ENCODE measurements at places on chromosomes 3 and 15.

DNA sequence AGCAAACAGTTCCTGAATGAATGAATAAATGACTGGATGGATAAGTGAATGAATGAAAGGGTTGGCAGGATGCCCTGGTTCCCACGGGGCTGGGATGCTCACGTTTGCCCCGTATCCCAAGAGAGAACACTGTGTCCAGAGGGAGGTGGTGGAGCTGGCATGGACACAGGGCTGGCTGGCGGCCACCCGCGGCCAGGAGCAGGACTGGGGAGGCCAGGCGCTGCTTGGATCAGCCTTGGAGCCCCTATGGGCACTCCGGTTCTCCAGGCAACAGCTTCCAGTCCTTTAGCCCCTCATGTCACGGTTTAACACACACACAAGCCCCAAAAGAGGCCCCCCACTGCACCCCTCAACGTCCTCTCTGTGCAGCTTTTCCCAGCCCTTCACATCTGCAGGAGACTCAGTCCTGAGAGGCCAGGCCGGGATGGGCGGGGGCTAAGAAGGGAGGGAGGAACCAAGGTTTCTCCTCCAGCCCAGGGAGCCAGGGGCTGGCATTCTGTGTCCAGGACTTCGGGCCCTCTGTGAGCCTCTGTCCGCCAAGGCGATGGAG, 86.0 kb upstream of the ALDH1L1 start:
- no peak for DNase-seq

GRCh38 chr3:9248522-9249271, 749 bp downstream of the SRGAP3 start:
- no peak for DNase-seq

DNA sequence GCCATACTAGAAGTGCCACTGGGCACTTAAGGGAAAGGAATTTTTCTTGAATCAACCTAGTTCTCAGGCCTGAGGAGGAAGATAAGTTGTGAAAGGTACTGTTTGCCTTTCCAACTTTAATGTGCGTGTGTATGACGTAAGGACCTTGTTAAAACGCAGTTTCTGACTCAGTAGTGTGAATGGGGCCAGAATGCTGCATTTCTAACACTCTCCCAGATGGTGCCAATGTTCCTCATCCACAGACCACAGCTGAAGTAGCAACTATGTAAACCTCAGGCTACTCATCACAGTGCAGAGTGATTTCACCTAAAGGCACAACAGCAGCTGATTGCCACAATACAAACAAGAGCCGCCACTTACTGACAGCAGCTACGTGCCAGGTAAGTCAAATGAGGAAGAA, 103.6 kb downstream of the OTOL1 start:
- no peak for DNase-seq

- DNase-seq: no peak
These were observed 15.8 kb downstream of the EPHB1 start for GRCh38 chr3:134810850-134811249.

GRCh38 chr3:12833222-12834161, 7.9 kb downstream of the RPL32 start:
- no peak for DNase-seq

DNA sequence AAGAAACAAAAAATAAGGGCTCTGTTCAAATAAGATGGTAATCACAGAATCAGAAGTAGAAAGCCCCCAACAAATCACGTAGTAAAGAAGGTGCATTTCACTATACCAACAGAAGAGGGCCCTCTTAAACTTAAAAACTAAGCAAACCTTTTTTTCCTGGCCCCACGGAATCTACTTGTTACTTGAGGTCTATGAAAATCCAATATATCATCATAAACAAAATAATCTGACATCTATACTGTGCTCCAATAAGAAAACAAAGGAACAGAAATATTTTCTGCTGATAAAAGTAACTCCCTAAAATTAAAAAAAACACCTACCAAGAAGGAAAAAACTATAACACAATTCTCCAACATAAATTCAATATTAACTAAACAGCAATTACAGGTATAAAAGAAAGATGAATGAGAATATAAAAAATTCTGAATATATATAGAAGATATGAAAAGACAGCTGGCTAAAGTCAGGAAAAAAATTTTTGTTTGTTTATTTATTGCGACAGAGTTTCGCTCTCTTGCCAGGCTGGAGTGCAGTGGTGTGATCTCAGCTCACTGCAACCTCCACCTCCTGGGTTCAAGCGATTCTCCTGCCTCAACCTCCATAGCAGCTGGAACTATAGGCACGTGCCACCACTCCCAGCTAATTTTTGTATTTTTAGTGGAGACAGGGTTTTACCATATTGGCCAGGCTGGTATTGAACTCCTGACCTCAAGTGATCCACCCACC, 81.8 kb downstream of the CLASP2 start:
- DNase-seq: peak; percentile 40

GRCh38 chr3:88038566-88038965, 20.2 kb downstream of the CGGBP1 start:
- no peak for DNase-seq

DNA sequence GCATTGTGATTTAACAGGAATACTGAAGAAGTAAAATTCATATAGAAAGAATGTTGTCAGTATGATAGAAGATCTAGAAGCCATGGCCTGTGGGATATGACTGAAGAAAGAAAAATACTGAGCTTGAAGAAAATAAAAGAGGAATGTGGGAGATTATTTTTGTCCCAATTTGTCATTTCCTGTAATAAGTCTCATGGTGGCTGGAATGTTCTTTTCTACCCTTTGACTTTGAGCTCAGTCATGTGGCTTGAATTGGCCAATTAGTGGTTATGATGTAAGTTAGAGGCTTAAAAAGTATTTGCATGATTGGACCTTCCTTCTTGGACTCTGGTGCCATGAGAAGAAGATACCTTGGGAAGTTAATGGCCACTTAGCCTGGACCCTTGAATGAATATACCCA, 14.1 kb downstream of the APH1B start:
- no peak for DNase-seq

DNA sequence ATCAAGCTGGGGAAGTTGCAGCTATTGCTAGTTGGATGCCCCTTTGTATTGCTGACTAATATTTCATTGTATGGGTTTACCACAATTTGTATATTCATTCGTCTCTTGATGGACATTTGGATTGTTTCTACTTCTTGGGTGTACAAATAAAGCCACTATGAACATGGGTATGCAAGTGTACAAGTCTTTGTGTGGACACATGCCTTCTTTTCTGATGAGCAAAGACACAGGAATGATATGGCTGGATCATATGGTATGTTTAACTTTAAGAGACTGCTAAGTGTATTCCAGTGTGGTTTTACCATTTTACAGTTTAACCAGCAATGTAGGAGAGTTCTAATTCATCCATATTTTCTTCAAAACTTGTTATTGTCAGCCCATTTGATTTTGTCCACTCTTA, 32.2 kb downstream of the NECTIN3 start:
- no peak for DNase-seq

GRCh38 chr15:100525436-100525835, 3.3 kb downstream of the CERS3 start:
- DNase-seq: no peak

DNA sequence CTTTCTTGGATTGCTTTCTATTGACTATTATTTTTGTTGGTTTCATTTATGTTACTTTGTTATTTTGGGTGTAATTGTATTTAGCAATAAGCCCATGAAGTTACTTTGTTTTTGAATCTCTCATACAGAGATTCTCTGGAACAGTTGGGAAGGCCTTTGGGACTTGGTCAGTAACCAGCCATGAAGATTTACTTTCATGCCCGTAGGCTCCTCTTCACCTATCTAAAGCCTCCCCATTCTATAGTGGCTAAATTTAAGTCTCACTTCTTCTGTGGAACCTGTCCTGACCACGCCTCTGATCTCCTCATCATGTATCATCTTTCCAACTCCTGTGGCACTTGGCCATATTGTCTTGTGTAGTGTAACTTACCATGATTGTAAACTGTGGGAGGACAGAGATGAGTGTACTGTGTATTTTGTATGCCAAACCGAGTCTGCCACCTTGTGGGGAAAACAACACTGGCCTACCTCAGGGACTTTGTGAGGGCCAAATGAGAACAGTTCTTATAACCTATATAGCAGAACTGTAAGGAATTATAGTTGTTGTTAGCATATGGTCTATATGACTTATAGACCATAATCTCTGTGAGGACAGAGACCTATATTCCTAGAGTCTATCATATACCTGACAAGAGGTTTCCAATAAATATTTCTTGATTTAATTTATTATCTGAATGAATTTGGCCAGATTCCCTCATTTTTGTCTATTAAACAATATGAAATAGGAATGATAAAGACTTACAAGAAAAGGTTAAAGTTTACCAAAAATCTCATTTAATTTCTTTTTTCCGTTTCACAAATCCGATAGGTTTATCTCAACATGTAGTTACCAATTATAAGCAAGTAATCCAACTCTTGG, 75.0 kb downstream of the STARD9 start:
- DNase-seq: peak; percentile 57

DNA sequence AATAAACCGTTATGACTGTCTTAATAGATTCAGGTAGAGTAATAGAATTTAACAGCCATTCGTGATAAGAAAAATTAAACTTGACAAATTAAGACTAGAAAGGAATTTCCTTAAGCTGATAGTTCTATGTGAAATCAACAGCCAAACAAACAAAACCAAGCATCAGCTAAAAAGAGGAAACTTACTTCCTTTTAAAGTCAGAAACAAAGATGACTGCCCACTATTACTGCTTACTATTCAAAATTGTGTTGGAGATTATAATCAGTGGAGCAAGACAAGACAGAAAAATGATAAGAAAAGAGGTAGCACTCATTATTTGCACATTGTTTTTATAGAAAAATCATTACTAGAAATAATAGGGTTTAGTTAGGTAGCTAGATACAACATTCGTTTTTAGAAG, 13.8 kb upstream of the FAH start:
- DNase-seq: no peak

- DNase-seq: no peak
These were observed 304.4 kb downstream of the WDR72 start for GRCh38 chr15:53454843-53455721.

- no peak for DNase-seq
These were observed 602.1 kb downstream of the MAGI1 start for GRCh38 chr3:65436580-65436979.

GRCh38 chr3:64213962-64214379, 11.3 kb downstream of the PRICKLE2 start:
- no peak for DNase-seq

- no peak for DNase-seq
These were observed 89.0 kb downstream of the AP4E1 start for GRCh38 chr15:50997371-50998051.

DNA sequence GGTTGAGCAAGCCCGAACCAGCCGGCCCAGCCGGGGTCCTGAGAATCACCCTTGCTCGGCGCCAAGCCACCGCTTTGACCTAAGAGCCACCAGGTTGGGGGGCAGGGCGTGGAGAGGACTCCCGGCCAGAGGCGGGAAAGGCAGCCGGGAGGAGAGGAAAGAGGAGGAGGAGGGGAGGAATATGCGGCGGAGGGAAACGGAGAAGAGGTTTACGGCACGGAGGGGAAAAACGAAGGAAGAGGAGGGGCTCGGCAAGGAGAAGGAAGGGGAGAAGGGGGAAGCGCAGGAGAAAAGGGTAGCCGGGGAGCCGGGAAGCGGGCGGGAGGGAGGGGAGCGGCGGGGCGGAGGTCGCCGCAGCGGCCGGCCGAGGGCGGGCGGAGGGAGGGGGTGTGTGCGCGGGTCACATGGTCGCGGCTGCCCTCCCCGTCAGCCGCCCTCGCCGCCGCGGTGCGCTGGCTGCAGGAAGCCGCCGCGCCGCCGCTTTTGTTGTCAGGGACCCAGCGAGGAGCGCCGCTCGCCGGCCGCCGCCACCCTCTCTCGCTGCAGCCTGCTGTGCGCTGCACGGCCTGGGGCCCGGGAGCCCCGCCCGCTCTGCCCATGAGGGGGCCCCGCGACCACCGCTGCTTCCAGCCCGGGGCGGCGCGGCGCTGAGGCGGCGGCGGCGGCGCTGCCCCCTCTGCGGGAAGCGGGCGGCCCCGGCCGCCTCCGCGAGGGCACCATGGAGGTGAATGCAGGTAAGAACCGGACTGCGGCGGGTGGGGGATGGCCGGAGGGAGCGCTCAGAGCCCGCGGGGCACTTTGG, at the start of gene NR1D2:
NR1D2 (plus strand) TSS at position 426 of the 802 bp plus-strand sequence; CDS start at position 719, 293 bp downstream.
- peak; percentile 86 for DNase-seq

GRCh38 chr3:183824761-183825455, 469 bp downstream of the MAP6D1 start:
- DNase-seq: peak; percentile 31

DNA sequence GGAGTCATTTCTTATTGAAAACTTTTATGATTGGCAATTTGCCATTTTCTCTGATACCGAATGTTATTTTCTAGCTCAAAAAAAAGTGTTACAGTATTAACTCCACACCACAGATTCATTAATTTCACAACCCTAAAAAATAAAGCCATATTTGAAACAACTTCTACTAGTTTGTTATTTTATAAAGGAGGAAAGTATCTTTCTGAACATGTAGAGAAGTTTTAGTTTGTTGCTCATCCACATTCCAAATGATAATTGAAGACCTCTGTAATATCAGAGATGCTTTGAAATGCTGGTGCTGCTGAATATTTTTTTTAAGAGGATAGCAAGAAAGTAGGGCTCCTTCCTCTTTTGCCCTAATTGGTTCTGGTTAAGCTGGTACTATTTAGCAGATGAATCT, 1.9 kb downstream of the VGLL3 start:
- DNase-seq: no peak

Measured in germinal center (tissue), 1 donor.